ENCODE measurements at places on chromosomes 11 and 22. TPM values are rescaled to one million over a fixed set of nuclear protein-coding genes. Genes with fewer than 3 reads are reported as not detected.

DNA sequence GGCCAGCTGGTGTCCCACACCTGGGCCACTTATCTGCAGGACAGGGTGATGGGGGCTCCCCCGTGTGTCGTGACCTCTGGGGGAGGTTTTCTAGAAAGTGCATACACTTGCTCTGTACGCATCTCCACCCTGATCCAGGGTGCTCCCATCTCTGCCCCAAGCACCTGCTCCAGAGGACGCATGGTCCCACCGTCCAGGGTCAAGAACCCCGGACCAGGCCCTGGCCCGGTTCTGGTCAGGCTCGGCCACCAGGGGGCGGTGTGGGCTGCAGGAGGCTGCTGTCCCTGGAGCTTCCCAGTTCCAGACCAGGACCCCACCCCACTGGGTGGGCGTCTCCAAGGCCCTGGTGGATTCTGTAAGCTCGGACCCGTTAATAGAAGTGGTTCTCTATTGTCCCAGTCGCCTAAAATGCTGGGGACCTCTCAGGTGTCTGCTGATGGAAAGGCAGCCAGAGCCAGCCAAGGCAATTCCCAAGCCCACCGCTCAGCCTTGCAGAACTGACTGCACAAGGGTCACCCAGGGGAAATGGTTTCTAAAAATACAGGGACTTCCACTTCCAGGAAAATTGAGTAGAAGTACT, 34.7 kb upstream of the SEPTIN5 start:
- DNase-seq: peak; percentile 36

BIK gene
- total RNA-seq: 1.3 TPM

NOL12 gene
- total RNA-seq: 38.5 TPM

OR8K5 gene
- total RNA-seq: not detected

ANO5 gene
- not detected for total RNA-seq

DGCR6 gene
- total RNA-seq: 1.8 TPM

GRCh38 chr11:3853899-3854659, 1.4 kb upstream of the STIM1 start:
- peak; percentile 95 for DNase-seq

- DNase-seq: peak; percentile 61
Measured at GRCh38 chr11:279040-279965, 1.1 kb downstream of the NLRP6 start.
